Colonic mucosa (tissue), 4 donors: ENCODE measurements at places on chromosomes 6 and 20. TPM values are rescaled to one million over a fixed set of nuclear protein-coding genes. Genes with fewer than 3 reads are reported as not detected.

Gene TRIM40
- total RNA-seq, result 17.0 TPM

Gene PDYN
- total RNA-seq, result not detected

Gene TXNDC5
- 126 TPM for total RNA-seq

Gene ESR1
- total RNA-seq, result 0.16 TPM

Gene PGC
- total RNA-seq, result 1.7 TPM

Gene FERMT1
- 68.8 TPM for total RNA-seq

Gene PERP
- total RNA-seq, result 78.4 TPM

Gene DEK
- 113 TPM for total RNA-seq
